H9 (cell line): ENCODE measurements at places on chromosomes 5 and 9. TPM values are rescaled to one million over a fixed set of nuclear protein-coding genes. Genes with fewer than 3 reads are reported as not detected.

DNA sequence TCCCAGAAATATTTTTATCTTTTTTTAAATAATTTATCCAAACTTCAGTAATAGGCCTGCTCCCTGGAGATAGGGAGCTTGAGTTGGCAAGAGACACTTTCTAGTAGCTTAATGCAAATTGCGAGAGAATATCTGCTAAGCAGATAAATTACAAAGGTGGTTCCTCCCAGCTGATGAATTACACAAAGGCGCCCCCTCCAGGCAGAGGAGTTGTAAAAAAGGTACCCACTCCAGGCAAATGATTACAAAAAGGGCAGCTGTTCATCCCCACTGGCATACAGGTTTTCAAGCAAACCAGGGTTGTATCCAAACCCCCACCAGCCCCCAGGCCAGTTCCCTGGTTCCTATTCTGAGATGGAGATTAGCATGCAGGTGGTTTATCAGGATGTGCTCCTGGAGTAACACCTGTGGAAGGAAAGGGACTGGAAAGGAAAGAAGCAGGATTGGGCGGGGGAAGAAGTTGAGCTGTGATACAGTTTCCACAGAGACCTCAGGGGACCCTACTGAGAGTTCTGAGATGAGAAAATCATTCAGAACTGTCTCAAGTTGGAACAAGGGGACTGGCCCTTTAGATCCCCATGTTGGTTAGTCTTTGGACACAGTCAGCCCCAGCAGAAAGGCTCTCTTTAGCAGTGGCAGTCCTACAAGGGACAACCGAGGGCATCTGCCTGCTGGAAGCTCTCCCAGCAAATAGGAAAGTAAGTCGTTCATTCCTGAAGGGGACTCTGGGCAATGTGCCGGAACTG is 25.5 kb downstream of the ESM1 start:
- H3K4me3 ChIP-seq: no peak overlapping the region
- no peak overlapping the region for H3K27ac ChIP-seq
- no peaks in the 10 kb centered on the region for H3K4me1 ChIP-seq
- DNase-seq: peak; percentile 67

GRCh38 chr9:72909428-72909827 is 43.4 kb downstream of the ALDH1A1 start:
- no peak overlapping the region for H3K4me3 ChIP-seq
- no peaks in the 10 kb centered on the region for H3K4me1 ChIP-seq
- no peaks in the 10 kb centered on the region for H3K27me3 ChIP-seq
- H3K27ac ChIP-seq: no peak overlapping the region

- no peaks in the 10 kb centered on the region for H3K36me3 ChIP-seq
- H3K27ac ChIP-seq: no peak overlapping the region
- no peak for DNase-seq
- H3K27me3 ChIP-seq: no peaks in the 10 kb centered on the region
Observed at GRCh38 chr5:168870910-168871309, 291.7 kb upstream of the PANK3 start.

DNA sequence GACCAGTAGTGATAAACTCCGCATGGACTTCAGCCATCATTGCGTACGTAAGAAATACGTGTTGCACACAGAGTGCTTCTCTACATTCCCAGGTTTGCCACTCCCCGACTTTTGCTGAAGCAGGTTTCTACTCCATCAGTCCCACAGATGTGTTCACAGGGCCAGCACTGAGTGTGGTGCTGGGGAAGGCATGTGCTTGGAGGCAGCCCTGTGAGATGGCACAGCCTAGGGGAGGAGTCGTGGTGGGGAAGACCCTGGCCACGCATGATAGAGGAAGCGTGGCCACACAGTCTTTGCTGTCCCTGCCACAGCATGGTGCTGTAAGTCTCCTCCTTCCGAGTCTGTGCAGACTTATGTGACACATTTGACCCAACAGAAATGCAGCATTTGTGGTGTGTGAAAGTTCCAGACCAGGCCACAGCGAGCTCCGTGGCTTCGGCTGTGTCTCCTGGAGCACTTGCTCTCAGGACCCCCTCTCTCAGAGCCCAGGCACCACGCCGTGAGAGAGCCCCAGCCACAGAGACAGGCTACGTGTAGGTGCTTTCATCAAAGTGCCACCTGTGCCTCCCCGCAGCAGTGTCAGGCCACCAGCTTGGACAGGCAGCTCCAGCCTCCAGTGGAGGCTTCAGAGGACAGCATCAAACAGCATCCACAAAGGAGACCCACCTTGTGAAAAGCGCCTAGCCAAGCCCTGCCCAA is 197.8 kb downstream of the AUH start:
- no peak overlapping the region for H3K4me3 ChIP-seq
- no peaks in the 10 kb centered on the region for H3K27me3 ChIP-seq
- H3K27ac ChIP-seq: no peak overlapping the region
- DNase-seq: no peak

DNA sequence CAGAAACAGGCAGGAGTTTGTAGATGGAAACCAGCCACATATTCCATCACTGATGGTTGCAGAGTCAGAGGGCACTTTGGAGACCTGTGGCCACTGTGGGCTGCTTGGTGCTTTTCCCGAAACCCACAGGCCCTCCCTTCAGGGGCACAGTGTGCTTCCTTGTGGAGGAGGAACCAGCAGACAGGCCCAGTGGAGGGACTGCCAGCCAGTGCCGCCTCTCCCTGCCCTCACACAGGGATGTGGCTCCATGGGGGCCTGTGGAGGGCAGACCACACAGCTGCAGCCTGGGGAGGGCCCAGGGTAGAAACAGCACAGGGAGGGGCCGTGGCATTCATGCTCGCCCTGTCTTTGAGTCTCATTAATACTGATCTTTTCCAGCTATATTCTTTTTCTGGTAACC is 35.2 kb downstream of the CEP72 start:
- no peak for DNase-seq
- no peaks in the 10 kb centered on the region for H3K4me1 ChIP-seq
- H3K27me3 ChIP-seq: no peaks in the 10 kb centered on the region

DNA sequence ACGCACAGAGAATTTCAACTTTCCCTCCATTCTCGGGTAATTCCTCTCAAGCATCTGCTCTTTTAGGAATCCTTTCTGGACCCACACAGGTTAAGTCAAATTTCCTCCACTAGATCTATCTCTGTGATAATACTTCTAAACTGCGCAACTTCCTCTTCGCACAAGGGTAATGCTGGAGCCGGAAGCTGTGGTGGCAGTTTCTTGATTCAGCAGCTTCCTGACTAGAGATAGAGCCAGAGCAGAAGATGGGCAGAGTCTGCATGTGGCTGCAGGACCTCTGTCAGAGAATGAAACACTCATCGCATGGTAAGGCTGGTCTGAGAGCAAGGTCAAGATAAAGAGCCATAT is 11.1 kb upstream of the CDC42SE2 start:
- H3K4me1 ChIP-seq: no peaks in the 10 kb centered on the region
- no peak for DNase-seq
- no peaks in the 10 kb centered on the region for H3K27me3 ChIP-seq
- H3K4me3 ChIP-seq: no peak overlapping the region
- no peak overlapping the region for H3K27ac ChIP-seq

DNA sequence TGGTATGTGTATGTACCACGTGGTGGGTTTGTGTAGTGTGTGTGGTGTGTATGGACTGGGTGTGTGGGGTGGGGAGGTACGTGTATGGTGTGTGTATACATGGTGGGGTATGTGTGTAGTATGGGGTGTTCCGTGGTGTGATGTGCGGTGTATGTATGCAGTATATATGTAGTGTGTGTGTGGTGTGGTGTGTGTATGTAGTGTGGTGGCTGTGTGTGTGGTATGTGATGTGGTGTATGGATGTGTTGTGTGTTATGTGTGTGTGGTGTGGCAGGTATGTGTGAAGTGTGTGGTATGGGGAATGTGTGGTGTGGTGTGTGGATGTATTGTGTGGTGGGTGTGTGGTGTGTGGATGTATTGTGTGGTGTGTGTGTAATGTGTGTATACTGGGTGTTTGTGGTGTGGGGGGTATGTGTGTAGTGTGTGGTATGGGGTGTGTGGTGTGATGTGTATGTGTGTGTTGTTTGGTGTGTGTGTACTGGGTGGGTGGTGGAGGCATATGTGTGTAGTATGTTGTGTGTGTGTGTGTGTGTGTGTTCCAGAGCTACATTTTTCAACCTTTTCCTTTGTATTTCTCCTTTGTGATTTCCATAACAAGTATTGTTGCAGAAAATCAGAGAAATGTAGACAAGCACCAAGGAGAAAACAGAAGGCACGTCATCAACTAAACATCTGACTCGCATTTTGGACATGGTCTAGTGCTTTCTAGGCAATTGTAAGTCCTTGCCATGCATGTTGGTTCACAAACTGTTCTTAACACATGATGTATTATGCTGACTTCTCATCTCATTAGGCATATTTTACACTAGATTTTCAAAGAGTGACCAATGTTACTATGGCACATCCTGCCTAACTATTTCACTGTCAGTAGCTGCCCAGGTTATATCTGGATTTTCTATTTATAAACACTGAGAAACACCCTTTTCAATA is 13.2 kb downstream of the SEMA4D start:
- peak; percentile 12 for DNase-seq
- H3K4me3 ChIP-seq: no peak overlapping the region
- no peak overlapping the region for H3K27ac ChIP-seq
- no peaks in the 10 kb centered on the region for H3K27me3 ChIP-seq
- no peaks in the 10 kb centered on the region; the same call in none of the 2 replicates for H3K4me1 ChIP-seq
- peaks cover 12% of the 10 kb centered on the region for H3K36me3 ChIP-seq

DNA sequence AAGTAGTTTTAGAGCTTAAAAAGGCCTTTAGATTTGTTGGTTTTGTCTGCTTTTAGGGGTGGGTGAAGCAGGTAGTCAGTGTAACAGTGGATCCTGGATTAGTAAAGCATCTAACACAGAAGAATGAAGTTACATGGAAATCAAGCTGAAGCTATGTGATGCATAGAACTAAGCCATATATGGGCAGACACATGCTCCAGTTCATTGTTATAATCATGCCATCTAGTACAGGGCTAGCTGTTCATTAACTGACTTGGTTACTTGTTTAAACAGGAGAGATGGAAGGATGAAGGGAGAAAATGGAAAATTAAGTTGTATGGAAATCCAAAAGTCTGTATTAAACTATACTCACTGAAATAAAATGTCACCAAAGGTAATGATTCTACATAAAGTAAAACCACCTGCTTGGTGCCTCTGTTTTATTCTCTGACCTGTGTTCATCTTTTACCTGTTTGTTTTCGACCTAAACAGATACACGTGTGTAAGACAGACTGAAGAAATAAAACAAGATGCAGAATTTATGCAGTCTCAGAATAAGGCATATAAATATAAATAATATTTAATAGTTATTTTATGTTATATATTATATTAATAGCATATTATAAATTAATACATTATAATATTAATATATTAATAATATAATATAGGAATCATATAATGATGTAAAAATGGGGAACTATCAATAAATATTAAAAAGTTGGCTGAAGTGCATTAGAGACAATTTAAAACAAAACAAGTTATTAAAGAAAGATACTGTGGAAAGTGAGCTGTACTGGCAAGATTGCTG is 33.9 kb downstream of the MRPS30 start:
- no peak overlapping the region for H3K4me3 ChIP-seq
- H3K27me3 ChIP-seq: no peaks in the 10 kb centered on the region
- no peaks in the 10 kb centered on the region for H3K4me1 ChIP-seq
- peaks cover 21% of the 10 kb centered on the region for H3K36me3 ChIP-seq

Gene POU5F2
- total RNA-seq: 0.11 and 0.22 TPM in 2 replicates

Gene CCL28
- not detected in 2 replicates for total RNA-seq

GRCh38 chr5:54547711-54548250 is 30.2 kb downstream of the SNX18 start:
- no peaks in the 10 kb centered on the region for H3K36me3 ChIP-seq
- H3K27me3 ChIP-seq: no peaks in the 10 kb centered on the region
- no peaks in the 10 kb centered on the region for H3K4me1 ChIP-seq
- no peak overlapping the region for H3K27ac ChIP-seq
- DNase-seq: no peak

Gene CD72
- 3.3 and 3.9 TPM in 2 replicates for total RNA-seq

GRCh38 chr9:68955330-68955729 is 58.6 kb downstream of the PRKACG start:
- H3K36me3 ChIP-seq: peaks cover 4% of the 10 kb centered on the region; the same call in 1 of the 2 replicates
- no peak overlapping the region for H3K4me3 ChIP-seq
- H3K4me1 ChIP-seq: peaks cover 2% of the 10 kb centered on the region; the same call in 1 of the 2 replicates

GRCh38 chr5:152688561-152689249 is 283.6 kb upstream of the NMUR2 start:
- no peaks in the 10 kb centered on the region for H3K27me3 ChIP-seq
- H3K4me3 ChIP-seq: no peak overlapping the region
- no peaks in the 10 kb centered on the region; the same call in 1 of the 2 replicates for H3K4me1 ChIP-seq
- H3K36me3 ChIP-seq: peaks cover 23% of the 10 kb centered on the region
- no peak for DNase-seq
- no peak overlapping the region for H3K27ac ChIP-seq

GRCh38 chr9:85858056-85858750 is 82.7 kb upstream of the NAA35 start:
- H3K36me3 ChIP-seq: peaks cover 7% of the 10 kb centered on the region; the same call in 2 of the 3 replicates
- no peak overlapping the region for H3K4me3 ChIP-seq
- peaks cover 8% of the 10 kb centered on the region; the same call in 1 of the 2 replicates for H3K4me1 ChIP-seq
- no peak overlapping the region for H3K27ac ChIP-seq
- no peaks in the 10 kb centered on the region for H3K27me3 ChIP-seq

DNA sequence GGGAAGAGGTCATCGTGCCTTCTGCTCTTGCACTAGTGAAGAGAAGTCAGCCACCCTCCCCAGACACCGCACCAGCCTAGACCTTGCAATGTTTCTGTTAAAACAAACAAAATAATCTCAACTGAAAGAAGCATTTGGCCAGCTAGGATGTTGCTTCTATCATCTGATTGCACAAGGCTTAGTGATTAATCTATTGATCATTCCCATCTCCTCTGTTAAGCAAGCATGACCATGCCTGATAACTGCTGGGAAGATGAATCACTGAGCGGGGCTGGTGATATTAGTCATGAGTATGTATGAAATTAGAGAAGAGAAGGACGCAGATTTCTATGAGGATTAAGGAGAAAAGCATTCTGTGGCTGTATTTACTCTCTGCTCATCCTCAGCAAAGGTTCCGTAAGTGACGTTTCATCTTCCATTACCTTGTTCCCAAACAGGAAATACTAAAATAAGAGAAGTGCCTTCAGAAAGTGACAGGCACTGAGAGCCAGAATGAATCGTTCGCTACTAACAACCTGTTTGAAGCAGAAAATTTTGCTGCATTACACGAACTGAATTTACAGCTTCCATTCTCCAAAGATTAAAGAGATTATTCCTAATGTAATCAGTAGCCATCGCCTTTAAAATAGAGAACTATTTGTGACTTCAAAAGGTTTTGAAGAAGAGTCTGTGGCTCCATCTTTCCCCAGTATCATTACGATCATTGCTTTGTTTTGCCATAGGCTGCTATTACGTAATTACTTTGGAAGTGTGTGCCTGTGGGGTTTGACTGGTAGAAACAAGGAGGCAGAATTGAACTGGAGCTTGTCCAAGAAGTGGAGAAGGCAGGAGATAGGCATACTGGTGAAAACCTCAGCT is 219.1 kb downstream of the MED10 start:
- H3K4me3 ChIP-seq: no peak overlapping the region
- H3K27me3 ChIP-seq: no peaks in the 10 kb centered on the region
- no peak for DNase-seq
- no peak overlapping the region for H3K27ac ChIP-seq

Gene RELL2
- 9.8 and 11.1 TPM in 2 replicates for total RNA-seq

Gene TEX48
- not detected in 2 replicates for total RNA-seq

GRCh38 chr5:90113108-90113507 is 296.4 kb downstream of the CETN3 start:
- H3K4me1 ChIP-seq: no peaks in the 10 kb centered on the region
- DNase-seq: no peak
- no peak overlapping the region for H3K27ac ChIP-seq
